ENCODE measurements at places on chromosomes 2 and 18.

GRCh38 chr2:242085941-242086621, 216.6 kb downstream of the RTP5 start:
- DNase-seq: no peak

DNA sequence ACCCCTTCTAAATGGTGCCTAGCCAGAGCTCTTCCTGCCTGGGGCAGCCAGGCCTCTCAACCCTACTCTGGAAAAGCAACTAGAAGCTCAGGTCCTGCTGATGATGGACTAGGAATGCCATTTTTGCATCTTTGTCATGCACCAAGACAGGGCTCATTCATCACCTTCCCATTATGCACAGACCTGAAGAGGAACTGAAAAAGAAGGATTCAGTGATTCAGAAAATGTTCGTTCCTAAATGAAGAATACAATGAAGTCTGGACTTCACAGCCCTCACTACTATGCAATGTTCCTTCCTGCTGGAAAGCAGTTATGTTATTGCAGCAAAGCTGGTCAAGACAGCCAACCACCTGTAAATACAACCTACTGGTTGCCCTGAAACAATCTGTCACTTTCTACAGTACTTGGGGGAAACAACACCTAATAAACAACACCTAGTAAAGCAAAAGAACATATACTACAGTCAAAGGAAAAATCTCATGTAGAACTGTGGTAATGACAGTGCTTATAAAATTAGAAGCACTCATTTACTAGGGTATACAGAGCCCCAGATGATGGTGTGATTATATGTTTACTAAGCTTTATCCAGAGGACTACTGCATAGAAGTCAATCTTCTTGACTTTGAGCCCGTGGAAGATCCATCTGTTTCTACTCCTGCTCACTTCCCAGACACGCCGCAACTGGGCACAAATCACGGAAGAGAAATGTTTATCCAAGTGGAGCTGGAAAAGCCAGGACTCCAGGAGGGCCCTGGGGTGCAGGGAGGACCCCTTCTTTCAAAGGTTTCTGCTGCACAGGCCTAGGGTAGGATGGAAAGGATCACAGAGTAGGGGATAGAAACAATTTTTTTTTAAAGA, 103.1 kb upstream of the THOC1 start:
- no peak for DNase-seq

GRCh38 chr2:207139552-207139951, 26.2 kb downstream of the KLF7 start:
- DNase-seq: no peak

GRCh38 chr2:235553696-235554100, 59.9 kb downstream of the AGAP1 start:
- no peak for DNase-seq

GRCh38 chr2:240435948-240436682, 652 bp downstream of the GPC1 start:
- no peak for DNase-seq

- DNase-seq: no peak
Observed at GRCh38 chr2:158460632-158461297, 4.0 kb downstream of the PKP4 start.

DNA sequence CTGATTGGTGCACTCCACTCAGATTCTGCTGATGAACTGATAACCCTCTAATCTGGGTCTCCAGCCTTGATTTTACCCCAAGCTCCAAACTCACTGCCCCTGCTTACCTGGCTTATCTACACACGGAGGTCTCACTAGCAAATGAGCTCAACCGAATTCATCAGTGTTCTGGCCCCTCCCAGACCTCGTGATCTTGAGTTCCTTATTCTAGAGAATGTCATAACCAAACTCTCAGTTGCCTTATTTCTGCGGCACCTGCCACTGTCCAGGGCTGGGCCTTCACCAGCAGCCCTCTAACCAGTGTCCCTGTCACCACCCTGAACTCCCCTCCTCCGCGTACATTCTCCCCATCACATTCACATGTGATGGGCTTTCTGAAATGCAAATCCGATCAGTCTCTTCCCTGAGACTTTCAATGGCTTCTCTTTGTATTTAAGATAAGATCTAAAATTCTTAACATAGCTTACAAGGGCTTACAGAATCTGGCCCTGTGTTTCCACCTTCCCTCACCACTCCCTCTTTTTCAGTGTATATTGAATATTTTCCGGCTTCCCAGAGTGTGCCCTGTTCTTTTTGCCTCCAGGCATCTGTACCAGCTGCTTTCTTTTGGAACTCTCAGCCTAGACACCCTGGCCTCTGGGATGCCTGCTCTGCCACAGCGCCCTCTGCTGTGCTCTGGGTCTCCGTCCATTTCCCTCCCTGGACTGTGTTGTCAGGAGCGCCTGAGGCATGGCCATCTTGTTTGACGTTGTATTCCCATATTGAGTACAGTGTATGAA, 31.1 kb downstream of the NAB1 start:
- DNase-seq: peak; percentile 30

- DNase-seq: no peak
Observed at GRCh38 chr2:132668189-132668823, 1.7 kb downstream of the LYPD1 start.

- no peak for DNase-seq
Observed at GRCh38 chr2:168649105-168649504, 153.3 kb upstream of the NOSTRIN start.

GRCh38 chr2:214630402-214631045, 179.0 kb downstream of the BARD1 start:
- DNase-seq: no peak

DNA sequence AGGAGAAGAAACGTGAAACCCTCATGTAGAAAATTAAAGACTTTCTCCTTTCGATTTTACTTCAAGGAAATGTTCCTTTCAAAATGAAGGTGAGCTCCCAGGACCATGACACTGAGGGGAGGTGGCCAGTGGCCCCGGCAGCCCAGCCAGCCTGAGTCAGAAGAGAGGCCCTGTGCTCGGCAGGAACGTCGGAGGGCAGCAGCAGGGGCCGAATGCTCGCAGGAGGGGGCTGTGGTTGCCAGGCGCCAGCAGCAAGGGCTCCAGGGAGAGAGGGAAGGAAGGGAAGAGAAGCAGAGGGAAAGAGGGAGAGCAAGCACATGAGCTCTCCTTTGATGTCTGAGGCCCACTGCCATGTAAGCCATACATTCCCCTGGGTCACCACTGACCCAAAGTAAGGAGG, 73.3 kb upstream of the ACKR3 start:
- DNase-seq: no peak

- no peak for DNase-seq
Observed at GRCh38 chr18:70425236-70425635, 136.4 kb downstream of the SOCS6 start.

DNA sequence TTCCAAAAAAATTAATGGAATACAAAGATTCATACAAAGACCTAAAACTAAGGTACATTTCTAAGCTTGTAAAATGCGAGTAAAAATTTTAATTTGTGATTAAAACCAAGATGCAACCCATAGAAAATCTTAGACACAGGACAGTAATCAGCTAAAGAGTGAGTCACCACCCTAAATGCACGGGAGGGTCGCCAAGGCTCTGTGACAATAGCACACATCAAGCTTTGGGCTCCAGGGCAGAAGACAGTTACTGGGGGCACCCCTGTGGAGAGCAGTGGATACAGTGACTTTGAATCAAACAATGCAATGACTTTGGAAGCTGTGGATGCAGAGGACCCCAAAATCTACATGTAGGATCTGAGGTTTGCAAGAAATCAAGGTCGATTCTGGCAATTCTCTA, 7.5 kb downstream of the FLACC1 start:
- DNase-seq: no peak

DNA sequence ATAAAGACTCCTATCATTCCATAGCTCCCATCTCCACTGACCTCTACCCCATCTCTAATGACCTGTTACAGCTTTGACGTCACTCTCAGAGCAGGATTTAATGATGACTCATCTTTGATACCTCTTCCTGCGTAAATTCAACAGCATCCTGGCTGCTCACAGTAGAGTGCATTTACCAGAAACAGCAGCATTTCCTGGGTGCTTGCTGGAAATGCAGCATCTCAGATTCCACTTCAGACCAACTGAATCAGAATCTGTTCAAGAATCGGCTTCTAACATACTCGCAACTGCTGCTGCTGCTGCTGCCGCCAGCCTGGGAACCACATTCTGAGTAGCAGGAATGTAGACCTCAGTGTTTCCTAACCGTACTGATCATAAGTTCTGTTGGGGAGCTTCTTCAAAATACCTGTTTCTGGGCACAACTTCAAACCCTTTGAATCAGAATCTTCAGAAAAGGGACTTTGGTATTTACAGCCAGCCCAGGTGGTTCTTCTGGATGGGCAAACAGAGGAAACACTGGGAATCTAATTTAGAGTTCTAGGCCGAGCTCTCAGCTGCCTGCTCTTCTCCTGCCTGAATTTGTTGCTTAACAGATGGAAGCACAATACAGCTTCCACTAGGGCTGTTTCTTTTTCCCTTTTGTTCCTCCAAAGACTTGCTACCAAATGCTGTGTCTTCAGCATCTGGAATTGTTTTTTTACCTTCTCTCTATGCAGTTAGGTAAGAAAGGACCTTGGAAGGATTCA, 241.4 kb downstream of the NCKAP5 start:
- DNase-seq: no peak

- no peak for DNase-seq
Observed at GRCh38 chr2:59691518-59692190, 861.8 kb downstream of the BCL11A start.

- no peak for DNase-seq
Observed at GRCh38 chr2:109638795-109639194, 24.6 kb downstream of the SOWAHC start.

- no peak for DNase-seq
Observed at GRCh38 chr2:236485519-236485918, 84.1 kb upstream of the ACKR3 start.

GRCh38 chr2:210309548-210310233, 5.3 kb downstream of the MYL1 start:
- DNase-seq: no peak

DNA sequence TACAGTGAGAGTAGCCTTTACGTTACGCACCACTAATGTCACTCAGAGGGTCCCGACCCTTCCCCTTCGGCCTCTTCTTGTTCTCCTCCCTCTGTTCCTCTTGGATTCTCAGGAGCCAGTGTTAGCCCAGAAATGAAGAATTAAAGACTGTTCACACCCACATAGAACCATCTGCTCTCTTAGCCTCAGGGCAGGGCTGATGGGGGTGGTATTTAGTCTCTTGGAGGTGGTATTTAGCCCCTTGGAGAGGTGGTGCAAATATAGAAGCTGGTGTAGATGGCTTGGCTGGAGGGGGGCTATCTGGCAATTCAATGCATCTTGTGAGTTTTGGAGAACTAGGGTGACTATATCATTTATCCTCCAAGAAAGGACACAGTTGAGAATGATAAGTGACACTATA, 286.5 kb downstream of the PRKCE start:
- no peak for DNase-seq

GRCh38 chr18:59616501-59616900, 80.7 kb downstream of the CCBE1 start:
- DNase-seq: no peak

GRCh38 chr2:23509596-23510292, 124.8 kb downstream of the KLHL29 start:
- DNase-seq: no peak

GRCh38 chr18:56889621-56890020, 238.5 kb downstream of the WDR7 start:
- no peak for DNase-seq

DNA sequence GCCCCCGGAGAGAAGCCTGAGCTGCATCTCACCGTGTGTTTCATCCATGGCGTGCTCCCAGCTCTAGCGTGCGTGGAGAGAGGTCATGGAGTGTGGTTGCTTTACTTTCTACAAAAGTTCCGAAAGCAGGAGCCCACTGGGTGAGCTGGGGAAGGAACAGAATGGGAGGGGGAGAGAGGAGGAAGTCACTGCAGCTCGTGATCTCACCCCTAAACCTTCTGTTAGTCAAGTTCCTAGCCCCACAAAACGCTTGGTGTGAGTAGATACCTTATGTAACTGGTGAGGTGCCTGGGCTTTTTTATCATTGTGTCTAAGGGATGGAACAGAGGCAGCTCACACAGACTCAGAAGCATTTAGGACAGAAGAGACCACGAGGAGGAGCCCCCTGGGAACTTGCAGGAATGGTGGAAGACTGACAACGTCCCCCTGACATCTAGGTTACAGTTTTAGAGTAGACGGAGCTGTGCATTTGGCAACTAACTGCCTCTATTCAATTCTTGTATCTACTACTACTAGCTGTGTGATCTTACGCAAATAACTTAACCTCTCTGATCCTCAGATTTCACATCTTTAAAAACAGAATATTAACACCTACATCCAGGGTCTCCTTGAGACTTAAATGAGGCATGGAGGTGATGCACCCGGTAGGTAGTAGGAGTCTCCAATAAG, 123.3 kb downstream of the ARL4C start:
- no peak for DNase-seq

DNA sequence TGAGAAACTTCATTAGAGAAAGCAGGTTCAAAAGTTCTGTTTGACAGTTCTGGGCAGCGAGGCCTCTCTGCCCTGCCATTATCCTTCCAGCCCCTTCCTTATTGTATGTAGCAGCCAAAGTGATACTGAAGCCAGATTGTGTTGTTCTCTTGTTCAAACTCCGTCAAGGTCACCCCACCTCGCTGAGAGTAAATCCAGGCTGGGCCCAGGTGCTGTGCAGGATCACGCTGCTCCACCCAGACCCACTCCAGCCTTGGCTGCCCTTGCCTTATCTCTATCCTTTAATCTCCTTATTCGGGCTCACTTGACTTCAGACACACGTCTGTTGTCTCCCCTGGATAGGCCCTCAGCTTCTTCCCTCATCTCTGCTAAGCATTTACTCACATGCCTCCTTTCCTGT, 196.1 kb downstream of the CPS1 start:
- no peak for DNase-seq

- DNase-seq: no peak
Observed at GRCh38 chr2:20555954-20556353, 94.9 kb downstream of the HS1BP3 start.

- no peak for DNase-seq
Observed at GRCh38 chr18:34918856-34919255, 122.4 kb upstream of the MAPRE2 start.

DNA sequence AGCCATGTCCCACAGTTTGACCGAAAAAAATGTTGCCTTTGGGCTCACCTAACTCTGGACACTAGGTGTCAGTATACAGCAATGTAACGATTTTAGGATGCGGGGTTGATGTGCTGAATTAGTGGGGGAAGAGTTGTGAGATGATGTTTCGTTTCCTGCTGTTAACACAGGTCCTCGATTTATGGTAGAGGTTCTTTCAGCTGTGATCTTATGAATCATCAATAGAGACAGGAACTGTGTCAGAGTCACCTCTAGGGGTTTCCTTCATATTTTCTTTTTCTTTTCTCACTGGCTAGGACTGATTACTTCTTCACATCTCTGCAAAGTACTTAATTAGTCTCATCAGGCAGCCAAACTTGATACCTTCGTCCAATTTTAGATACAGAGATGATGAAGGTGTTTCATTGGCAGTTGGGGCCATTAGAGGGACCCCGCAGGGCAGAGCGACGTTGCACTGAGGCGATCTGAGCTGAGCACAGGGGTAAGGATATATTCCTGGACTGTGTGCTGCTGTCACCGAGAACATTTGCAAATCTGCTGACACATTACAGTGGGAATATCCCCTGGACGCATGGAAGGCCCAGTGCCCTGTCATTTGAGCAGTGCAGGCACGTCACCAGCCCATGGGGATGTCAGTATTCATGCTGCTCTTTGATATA, 10.2 kb upstream of the MMADHC start:
- DNase-seq: peak; percentile 25

- no peak for DNase-seq
Observed at GRCh38 chr2:41441958-41442357, 605.9 kb upstream of the PKDCC start.
